Naive thymus-derived CD4-positive, alpha-beta T cell (primary cell): ENCODE measurements at places on chromosomes 12 and 14. TPM values are rescaled to one million over a fixed set of nuclear protein-coding genes. Genes with fewer than 3 reads are reported as not detected.

The NKX2-1 gene
- not detected in 2 replicates for total RNA-seq

The ACOT6 gene
- not detected in 2 replicates for total RNA-seq

The PMEL gene
- not detected in 2 replicates for total RNA-seq

The ESR2 gene
- total RNA-seq: 0.12 TPM

The RNASE4 gene
- total RNA-seq: 0.17 and 0.64 TPM in 2 replicates

The COX8C gene
- not detected in 2 replicates for total RNA-seq

The ZDHHC22 gene
- not detected for total RNA-seq

The ZNF605 gene
- total RNA-seq: 8.3 TPM

The LRRIQ1 gene
- total RNA-seq: not detected

The MYF6 gene
- not detected for total RNA-seq

The SEC23A gene
- total RNA-seq: 59.9 and 66.0 TPM in 2 replicates

The CBLN3 gene
- total RNA-seq: 2.0 TPM

The IL31 gene
- not detected for total RNA-seq

The HOXC11 gene
- total RNA-seq: not detected

The IKZF4 gene
- 3.6 TPM for total RNA-seq

The ABCD2 gene
- 21.9 TPM for total RNA-seq

The WNT1 gene
- 0.43 TPM for total RNA-seq

The GPR132 gene
- total RNA-seq: 58.7 TPM

The MIPOL1 gene
- not detected for total RNA-seq

The MORN3 gene
- total RNA-seq: 8.1 TPM

The KRT72 gene
- 149 TPM for total RNA-seq

The RAD9B gene
- 1.0 TPM for total RNA-seq

The TMEM52B gene
- total RNA-seq: not detected

The TPH2 gene
- not detected for total RNA-seq

The ASIC1 gene
- 2.0 TPM for total RNA-seq

The YEATS4 gene
- 21.4 TPM for total RNA-seq

The RERG gene
- total RNA-seq: not detected

The PTCSC3 gene
- total RNA-seq: not detected

The HDAC7 gene
- total RNA-seq: 194 TPM

The TUBA1B gene
- 124 TPM for total RNA-seq

The MYO1H gene
- total RNA-seq: not detected

The DEGS2 gene
- total RNA-seq: 0.37 TPM

The PYGL gene
- 1.0 TPM for total RNA-seq

The NOVA1 gene
- total RNA-seq: not detected

The CKAP4 gene
- total RNA-seq: 13.0 TPM

The TEX22 gene
- 2.4 TPM for total RNA-seq

The AMN gene
- total RNA-seq: 11.0 TPM

The BCL2L14 gene
- 7.6 and 10.5 TPM in 2 replicates for total RNA-seq

The OR4E2 gene
- not detected for total RNA-seq

The ALX1 gene
- not detected in 2 replicates for total RNA-seq

The KRT1 gene
- 2.3 TPM for total RNA-seq

The LTBR gene
- total RNA-seq: 0.31 and 0.34 TPM in 2 replicates

The RAD51AP1 gene
- total RNA-seq: 1.8 TPM

The RFLNA gene
- total RNA-seq: not detected

The ZBTB42 gene
- 11.3 TPM for total RNA-seq

The PAPOLA gene
- total RNA-seq: 256 TPM

The FAIM2 gene
- total RNA-seq: not detected

The SERPINA9 gene
- not detected in 2 replicates for total RNA-seq

The LMNTD1 gene
- total RNA-seq: not detected

The RASSF9 gene
- not detected for total RNA-seq

The GNPTAB gene
- total RNA-seq: 65.7 and 72.6 TPM in 2 replicates

The AMDHD1 gene
- 2.4 TPM for total RNA-seq

The LIN7A gene
- 7.1 TPM for total RNA-seq

The DIO2 gene
- total RNA-seq: not detected

The BATF gene
- 70.0 and 74.0 TPM in 2 replicates for total RNA-seq

The PLD4 gene
- total RNA-seq: 0.43 TPM

The SDR9C7 gene
- not detected for total RNA-seq

The MUCL1 gene
- not detected for total RNA-seq

The CLEC1B gene
- not detected for total RNA-seq
